NCI-H2029 treated with DMSO at 0.1 percent for 48 hours (cell line): ENCODE measurements at places on chromosomes 1 and 21.
A peak's percentile ranks its signal among the peaks of the same experiment; 100 is the strongest.

- no peak for DNase-seq
These were observed 40.9 kb downstream of the FCRL3 start for GRCh38 chr1:157659576-157660247.

- DNase-seq, result no peak
These were observed 808.6 kb upstream of the ADGRL4 start for GRCh38 chr1:79815115-79815514.

DNA sequence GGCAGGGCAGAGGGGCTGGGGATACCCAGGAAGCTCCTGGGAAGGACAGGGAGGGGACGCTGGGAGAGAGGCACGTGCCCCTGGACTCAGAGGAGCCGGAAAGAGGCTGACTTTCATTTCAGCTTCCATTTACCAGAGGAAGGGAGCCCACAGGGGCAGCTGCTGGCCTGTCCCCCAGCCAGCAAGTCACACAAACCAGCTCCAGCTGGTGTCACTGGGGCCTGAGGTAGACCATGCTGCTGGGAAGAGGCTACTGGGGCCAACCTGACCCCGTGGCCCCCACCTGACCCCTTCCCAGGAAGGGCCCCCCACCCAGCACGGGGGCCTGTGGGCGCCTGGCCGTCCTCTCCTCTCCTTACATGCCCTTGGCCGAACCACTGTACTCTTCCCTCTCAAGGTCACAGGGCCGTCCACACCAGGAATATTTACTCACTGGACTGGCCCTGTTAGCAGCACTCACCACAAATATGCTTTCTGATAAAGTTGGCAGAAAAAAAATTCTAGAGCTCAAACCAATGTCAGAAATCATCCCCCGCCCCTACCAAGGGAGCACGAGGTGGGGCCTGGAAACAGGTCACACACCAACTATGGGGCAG is 110.5 kb downstream of the CASZ1 start:
- no peak for DNase-seq

DNA sequence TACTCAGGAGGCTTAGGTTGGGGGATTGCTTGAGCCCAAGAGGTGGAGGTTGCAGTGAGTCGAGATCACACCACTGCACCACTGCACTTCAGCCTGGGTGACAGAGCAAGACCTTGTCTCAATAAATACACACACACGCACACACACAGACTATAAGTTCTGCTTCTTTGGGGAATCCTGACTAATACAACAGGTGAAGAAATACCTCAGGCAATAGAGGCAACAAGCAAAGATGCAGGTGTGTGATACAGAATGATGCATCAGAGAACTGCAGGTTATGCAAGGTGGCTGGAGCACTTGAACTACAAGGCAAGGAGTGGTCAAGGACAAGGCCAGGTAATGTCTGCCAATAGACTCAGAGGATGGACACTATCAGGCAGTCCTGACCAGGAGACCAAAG is 117.6 kb upstream of the ZNF678 start:
- no peak for DNase-seq

DNA sequence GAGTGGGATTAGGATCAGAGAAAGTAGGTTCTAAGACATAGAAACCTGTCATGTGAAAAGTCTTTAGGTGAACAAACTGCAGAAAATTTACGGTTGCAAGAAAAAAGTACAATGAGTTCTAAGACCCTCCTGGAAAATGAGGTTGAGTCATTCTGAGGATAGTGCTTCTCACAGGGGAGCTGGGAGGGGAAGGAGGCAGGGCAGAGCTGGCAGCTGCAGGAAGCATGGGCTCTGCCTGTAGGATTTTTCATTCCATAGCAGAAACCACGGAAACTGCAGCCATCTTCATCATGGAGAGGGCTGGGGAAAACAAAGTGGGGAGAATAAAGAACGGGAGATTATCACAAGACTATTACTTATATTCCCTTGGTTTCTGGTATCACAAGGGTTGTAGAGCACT is 25.8 kb upstream of the THEM4 start:
- no peak for DNase-seq

DNA sequence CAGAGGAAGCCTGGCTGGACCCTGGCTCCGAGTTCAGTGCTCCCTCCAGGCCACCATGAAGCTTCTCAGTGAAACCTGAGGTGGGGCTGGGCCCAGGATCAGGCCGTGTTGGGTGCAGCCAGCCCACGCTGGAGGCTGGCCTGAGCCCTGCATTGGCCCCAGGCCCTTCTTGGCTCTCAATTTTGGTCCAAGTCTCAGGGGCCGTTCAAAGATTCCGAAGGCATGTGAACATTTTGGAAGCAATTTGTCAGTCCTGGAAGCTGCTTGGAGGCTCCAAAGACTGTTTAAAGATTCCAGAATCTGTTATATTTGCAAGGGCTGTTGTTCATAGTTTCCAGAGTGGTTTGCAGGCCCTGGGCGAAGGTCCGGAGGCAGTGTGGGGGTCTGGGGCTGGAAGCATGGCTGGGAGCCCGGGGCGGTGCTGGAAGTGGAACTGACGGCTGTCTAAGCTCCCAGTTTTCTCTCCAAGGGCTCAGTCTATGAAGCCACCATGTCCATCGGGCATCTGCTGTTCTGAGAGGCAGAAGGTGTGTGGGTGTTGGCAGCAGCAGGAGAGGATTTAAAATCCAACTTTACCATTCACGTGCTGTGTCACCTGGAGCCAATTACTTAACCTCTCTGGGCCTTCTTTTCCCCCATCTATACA is 104.9 kb downstream of the EPHB2 start:
- no peak for DNase-seq

- no peak for DNase-seq
These were observed 43.2 kb downstream of the PRRX1 start for GRCh38 chr1:170707117-170707516.

GRCh38 chr1:185699874-185700273 is 34.3 kb upstream of the HMCN1 start:
- DNase-seq, result no peak

DNA sequence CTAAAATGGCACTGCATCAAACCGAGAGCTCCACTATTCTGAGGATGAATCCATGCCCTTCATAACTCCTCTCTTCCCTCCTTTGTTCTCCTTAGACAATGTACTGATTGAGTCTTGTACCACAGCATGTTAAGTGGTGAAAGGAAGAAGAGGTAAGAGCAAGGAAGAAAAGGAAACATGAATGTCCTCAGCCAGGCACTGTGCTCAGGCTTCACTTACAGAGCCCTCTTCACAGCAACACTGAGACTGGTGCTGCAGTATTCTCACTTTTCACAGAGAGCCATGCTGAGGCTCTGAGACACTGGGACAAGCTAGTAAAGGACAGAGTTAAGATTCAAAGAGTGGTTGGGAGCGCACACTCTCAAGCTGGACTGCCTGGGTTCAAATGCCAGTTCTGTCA is 143.5 kb downstream of the AKT3 start:
- DNase-seq, result no peak

GRCh38 chr1:50566405-50566804 is 143.2 kb upstream of the DMRTA2 start:
- DNase-seq, result no peak

- DNase-seq, result no peak
These were observed 99.3 kb downstream of the GLUL start for GRCh38 chr1:182292193-182292741.

GRCh38 chr1:213053455-213053854 is 2.4 kb downstream of the RPS6KC1 start:
- DNase-seq, result no peak

DNA sequence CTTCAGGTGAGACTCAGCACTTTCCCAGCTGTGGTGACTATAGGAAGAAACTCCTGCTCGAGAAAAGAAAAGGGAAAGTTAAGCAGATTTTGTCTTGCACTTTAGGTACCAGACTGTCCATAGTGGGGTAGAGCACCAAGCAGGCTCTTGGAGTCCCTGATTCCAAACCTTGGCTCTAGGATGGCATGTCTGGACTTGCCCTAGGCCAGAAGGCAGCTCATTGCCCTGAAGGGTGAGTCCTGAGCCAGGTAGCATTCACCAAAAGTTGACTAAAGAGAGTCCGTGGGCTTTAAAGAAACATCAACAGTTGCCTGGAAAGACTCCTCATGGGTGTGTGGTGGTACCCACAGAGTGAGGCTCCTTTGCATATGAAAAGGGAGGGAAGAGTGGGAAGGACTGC is 145.2 kb upstream of the SNX7 start:
- no peak for DNase-seq

DNA sequence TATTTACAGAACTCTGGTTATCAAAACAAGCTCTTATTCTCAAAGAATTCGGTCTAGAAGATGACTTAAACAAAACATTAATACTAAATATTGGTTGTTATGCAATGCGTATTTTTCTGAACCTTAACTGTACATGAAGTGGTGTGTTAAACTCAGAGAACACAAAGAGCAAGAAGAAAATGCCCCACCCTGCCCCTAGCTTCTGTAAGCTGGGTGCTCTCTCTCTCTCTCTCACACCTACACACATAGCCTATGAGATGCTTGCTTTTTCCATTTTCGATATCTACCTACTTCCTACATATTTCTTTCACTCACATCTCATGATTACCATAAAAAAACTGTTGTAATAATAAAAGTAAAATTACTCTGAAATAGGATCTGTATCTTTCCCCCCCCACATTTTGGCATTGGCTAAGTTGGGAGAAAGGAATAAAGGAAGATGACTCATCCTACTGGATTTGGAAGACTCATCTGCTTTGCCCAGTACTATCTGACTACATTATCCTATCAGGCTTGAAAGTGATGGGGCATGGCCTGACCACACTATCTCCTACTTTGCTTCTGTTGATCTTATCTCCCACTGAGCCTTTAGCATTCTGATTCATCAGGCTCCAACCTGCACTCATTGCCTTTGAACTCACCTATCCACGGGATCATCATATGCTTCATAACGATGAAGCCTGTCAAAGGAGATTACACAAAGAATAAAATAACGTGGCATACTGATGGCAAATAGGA is 2.9 kb downstream of the CRYZ start:
- DNase-seq, result no peak

DNA sequence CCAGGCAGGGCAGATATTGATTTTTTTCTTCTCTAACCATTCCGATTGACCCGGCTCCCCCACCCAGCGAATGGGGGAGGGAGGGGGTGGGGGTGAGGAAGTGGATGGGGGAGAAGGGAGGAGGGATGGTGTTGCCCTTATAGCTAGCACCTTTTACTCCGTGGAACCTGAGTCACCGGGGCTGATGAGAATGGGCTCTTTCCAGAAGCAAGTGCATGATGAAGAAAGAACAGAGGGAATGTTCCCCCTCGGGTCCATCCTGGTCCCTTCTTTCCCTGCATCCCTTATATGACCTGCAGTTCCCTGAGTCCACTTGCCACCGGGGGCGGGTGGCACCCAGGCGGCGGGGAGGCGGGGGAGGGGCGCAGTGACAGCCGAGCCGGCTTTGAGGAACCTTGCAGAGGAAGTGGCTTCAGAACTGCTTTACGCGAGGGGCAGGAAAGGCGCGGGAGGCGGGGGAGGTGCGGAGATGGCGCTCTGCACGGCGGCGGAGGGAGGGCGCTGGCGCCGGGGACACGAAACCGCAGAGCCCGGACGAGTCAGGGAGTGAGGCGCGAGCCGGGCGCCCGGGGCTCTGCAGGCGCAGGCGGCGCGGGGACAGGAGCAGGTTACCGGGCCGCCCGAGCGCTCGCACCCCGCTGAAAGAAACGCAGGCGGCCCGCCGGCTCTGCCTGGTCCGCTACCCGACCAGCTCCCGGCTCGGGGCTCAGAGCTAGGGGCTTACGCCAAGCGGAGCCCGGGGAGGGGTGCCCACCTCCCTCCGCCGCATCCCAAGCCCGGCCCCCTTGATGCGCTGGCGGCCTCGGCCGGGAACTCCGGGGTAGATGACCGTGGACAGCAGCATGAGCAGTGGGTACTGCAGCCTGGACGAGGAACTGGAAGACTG is 49.7 kb downstream of the RASSF5 start:
- no peak for DNase-seq

DNA sequence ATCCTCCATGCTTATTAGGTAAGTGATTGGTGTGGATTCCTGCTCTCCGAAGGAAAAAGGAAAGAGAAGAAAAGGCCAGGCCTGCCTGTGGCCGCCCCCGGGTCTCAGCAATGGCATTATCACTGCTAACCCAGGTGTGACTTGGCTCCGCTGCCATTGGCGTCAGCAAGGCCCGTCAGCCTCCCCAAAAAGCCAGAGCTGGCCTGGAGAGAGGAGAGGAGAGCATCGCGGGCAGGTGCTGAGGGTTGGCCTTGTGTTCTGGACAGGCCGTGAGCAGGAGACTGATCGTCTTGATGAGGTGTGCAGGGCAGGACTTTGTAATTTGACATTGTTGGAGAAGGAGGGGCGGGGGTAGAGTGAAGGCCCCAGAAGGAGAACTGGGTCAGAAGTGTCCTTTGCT is 186.4 kb downstream of the CAMTA1 start:
- DNase-seq, result no peak

DNA sequence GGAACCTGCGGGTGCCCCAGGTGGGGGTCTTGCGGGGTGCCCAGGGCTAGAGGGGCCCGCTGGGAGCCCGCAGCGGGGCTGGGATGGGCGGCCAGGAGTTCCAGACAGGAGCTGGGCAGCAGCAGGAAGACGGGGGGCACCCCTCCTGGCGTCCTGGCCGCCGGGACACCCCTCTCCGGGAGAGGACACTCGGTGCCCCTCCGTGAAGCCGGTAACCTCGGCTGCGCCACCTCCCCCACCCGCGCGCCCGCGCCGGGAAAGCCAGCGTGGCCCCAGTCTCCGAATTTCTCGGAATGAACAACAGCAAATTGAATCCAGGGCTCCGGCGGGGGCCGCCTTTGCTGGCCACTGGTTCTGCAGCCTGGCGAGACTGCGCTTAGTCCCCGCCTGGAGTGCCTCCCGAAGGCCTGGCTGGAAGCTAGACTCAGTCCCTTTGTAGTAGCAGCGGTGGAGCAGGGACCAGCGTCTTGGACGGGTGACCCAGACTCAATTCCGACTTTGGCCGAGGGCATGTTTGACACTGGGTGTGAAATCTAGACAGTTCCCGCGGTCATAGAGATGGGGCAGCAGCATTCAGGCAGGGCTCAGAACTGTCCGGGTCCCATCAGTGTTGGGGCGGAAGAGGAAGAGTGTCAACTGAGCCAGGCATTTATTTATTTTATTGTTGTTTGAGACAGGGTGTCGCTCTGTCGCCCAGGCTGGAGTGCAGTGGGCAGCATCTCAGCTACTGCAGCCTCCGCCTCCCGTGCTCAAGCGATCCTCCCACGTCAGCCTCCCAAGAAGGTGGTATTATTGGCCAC is 773 bp downstream of the IFNGR2 start:
- peak; percentile 79 for DNase-seq

- no peak for DNase-seq
These were observed 35.4 kb upstream of the EIF4G3 start for GRCh38 chr1:21212126-21212525.

GRCh38 chr21:36964827-36965719 is 1.4 kb downstream of the HLCS start:
- no peak for DNase-seq

- no peak for DNase-seq
These were observed 183.6 kb upstream of the KIAA0040 start for GRCh38 chr1:175376194-175376593.

DNA sequence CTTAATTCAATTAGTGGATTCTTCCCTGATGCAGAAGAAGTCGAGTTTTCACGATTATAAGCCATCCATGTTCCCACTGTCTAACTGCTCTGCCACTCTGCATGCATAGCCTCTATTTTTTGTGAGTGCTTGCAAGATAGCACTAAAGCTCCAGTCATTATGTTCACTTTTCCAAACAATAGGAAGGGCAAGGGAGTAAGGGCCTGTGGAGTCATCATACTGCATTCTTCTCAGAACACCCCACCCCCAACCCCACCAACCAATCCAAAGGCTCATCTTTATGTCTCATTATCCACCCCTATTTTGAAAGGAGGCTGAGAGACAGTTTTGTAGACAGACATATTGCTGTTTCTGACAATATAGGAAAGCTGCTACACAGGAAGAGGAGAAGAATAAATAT is 471.7 kb upstream of the ADGRL2 start:
- DNase-seq, result no peak

- no peak for DNase-seq
These were observed 167.7 kb downstream of the ZSCAN20 start for GRCh38 chr1:33640114-33640660.
